Cerebellar nuclear complex (tissue), 1 donor: ENCODE measurements at places on chromosomes 2 and 18.

GRCh38 chr18:28176948-28177827 is at the start of gene CDH2:
Gene CDH2, minus strand, starts transcription at chr18:28177130. Its CDS starts 108 bp downstream, at chr18:28177022.
- DNase-seq, result no peak

DNA sequence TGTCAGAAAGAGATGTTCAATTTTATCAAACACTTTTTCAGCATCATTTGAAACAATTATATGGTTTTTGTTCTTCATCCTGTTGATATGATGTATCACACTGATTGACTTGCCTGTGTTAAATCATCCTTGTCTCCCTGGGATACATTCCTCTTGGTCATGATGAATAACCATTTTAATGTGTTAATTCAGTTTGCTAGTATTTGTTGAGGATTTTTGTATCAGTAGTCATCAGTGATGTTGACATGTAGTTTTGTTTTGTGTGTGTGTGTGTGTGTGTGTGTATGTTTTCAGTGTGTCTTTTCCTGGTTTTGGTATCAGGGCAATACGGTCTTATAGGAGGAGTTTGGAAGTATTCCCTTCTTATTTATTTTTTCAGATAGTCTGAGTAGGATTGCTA is 325.4 kb downstream of the ZNF804A start:
- DNase-seq, result no peak

DNA sequence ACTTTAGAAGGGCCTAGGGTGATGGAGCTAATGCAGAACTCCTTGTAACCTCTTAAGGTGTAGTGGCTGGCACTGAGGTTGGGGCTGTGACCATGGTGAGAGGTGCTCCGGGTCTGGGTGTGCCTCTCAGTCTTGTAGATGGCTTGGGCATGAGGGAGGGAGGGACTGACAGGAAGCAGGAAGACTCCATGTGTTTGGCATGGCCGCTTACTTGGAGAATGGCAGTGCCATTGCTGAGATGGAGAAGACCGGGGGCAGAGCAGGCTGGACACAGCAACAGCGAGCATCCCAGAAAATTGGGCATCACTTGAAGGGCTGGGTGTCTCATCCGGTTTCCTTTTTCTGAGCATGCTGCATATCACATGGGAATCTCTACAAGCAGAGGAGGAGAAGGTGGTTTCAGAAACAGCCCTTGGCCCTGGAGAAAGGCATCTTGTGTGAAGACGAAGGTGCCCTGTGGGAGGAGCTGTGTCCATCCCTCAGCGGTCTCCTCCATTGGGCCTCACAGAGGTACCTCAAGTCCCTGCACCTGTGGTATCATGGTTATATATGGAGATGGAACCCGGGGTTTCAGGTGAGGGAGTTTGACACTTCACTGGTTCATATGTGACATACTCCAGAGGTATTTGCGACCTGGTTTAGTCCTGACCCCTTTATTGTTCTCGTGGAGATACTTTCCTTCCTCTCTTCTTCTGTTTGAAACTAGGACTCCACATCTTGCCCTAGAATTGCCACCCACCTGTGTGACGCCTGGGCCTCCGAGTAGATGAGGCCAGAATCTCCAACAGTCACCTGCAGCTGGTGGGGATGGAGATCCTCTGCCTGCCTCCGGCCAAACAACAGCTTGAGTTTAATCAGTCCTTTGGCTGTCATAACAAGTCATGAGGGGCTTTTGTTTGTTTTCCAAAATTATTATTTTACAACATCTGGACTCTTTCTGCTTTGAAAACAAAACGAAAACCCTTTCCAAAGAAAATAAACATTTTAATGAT is 45.6 kb downstream of the INPP4A start:
- no peak for DNase-seq

- no peak for DNase-seq
Observed at GRCh38 chr2:202090530-202090929, 17.5 kb downstream of the KIAA2012 start.

GRCh38 chr2:239853706-239854327 is 171.3 kb downstream of the NDUFA10 start:
- DNase-seq, result no peak

DNA sequence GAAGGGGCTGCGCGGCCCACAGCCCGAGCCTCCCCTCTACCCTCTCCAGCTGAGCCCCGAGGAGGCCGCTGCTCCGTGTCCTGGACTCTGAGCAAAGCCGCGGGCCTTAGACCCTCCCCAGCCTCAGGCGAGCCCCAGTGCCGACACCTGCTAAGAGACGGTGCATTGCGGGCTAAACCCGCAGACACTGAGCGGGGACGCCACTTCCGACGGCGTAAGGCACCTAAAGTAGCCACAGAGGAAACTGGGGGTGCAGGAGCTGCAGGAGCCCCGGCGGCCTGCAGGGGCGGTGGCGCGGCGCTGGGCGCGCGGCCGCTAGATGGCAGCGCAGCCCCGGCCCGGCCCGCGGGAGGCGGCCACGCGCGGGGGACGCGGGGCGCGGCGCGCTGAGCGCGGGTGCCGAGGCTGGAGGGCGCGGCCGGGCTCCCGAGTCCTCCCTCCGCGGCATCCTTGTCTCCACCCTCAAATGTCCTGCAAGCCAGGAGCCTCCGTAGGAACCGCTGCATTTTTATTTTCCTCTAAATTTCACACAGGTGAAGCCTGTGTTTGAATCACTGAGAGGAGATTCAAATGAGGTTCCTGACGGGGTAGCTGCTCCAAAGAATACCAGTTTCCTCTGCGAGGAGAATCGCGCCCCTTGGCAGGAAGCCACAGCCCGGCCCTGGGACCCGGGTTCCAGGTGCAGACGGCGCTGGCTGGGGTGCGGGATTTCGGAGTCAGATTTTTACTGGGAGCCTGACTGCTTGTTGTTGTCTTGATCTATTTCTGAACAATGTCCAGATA is 650.5 kb downstream of the GALR1 start:
- no peak for DNase-seq

DNA sequence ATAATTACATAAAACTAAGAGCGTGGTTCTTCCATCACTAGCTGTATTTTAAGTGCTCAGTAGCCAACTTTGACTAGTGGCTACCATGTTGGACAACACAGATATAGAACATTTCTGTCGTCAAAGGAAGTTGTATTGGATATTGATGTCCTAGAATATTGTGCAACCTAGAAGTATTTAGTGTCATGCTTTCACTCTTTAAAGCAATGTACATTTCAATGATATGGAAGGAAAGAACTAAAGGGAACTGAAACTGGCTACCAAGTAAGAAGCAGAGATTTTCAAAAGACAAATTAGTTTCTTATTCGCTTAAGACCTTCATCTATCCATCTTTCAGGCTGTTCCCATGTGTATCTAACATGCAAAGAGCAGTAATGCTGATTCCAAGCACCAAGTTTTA is 85.4 kb upstream of the EML6 start:
- no peak for DNase-seq

- DNase-seq, result no peak
Observed at GRCh38 chr2:40360652-40361051, 91.2 kb downstream of the SLC8A1 start.

GRCh38 chr2:226803410-226803809 is 3.8 kb upstream of the IRS1 start:
- DNase-seq, result no peak

DNA sequence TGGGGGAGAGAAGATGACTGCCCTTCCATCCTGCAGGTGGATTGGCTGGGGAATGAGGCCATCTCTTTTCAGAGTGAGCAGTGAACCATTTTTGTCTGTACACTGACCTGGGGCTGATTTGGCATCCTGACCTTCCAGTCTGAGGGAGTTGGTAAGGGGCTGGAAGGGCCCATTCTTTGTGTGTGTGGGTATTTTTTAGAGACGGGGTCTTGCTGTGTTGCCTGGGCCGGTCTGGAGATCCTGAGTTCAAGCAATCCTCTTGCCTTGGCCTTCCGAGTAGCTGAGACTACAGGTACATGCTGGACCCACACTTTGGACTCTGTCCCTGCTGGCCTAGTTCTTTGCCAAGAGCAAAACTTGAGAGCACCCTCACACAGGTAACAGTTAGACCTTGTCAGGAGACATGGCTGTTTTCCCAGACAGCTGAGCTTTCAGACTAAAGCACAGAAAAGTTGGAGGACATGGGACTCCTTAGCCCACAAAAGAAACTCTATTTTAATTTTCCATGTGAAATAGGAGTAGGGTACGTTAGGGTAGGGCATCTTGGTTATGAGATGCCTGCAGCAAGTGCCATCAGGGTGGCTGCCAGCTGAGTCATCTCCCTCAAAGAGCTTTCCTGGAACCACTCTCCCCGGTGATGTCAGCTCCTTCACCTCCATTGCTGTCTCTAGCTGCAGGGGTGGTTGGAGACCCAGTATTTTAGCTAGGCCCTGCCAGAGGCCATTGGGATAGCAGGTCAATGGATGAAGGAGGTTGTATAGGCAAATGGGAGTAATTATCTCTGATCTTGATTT is 60.7 kb downstream of the DGKD start:
- no peak for DNase-seq

DNA sequence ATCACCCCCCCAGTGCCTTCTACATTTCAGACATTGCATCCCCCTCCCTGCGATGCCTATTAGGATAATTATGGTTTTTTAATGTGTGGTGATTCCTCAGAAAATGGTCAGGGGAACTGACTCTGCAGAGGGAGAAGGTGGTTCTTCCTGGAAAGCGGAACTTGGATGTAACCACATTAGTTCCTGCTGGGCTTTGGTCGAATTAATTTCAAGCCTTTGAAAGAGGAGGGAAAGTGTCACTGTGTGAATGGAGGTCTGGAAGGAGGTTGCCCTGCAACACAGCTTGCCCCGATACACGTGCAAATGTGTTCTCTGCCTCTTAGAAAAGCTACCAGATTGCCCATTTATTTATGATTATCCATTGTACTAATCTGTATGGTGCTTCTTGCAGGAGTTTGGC is 63.2 kb upstream of the TPO start:
- no peak for DNase-seq

DNA sequence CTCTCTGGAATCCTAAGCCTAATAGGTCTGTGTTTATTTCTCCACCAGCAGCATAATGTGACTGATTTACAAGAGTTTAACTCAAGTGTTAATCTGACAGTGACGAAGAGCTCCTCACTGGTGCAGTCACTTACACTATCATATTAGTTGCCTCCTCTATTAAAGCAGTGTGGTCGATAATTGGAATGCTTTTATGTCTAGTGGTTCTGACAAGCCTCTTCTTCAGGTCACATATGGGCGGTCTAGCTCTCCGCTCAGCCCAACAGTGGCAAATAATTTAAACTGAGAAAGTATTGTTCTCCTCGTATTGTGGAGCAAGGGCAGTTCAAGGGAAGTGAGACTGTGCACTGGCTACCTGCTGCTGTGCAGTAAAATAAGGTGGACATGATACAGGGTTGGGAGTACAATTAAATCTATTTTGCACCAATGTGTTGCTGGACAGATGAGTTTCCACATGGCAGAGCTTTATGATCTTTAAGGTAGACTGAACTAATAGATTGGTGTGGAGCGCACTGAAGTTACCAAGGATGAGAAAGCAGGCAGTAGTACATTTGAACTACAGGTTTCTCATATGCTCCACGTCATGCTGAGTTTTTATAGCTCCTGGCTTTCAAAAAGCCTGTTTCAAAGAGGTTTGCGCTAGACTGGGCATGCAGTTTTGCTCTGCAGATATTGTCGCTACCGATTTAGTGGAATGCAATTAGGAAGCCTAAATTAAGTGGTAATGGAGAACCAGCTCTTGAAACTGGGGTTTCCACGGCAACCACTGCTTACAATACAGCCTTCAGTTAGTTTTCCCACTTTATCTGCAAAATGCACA is 151.7 kb upstream of the POU3F3 start:
- DNase-seq, result no peak

DNA sequence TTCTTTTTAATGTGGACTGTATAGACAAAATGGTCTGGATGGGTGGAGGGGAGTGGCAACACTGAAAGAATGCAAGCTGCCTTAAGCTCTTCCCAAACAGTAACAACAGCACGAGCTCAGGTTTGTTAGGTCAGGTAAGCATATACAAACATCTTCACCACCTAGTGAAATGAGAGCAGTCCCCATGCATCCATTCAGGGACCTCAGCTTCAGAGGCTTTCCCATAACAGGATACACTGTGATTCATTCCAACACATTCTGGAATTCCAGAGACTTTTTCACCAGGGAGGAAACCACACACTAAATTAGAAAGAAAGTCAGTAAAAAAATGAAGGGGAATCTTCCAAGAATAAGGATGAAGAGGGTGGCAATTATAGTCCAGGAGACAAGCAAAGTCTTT is 50.4 kb upstream of the BZW1 start:
- no peak for DNase-seq

GRCh38 chr2:62032096-62032495 is 126.6 kb downstream of the COMMD1 start:
- DNase-seq, result no peak
